KBM-7 (cell line): ENCODE measurements at places on chromosomes 2 and 18.

GRCh38 chr2:236749346-236749745 is 179.7 kb downstream of the ACKR3 start:
- DNase-seq = no peak

GRCh38 chr2:26974352-26974751 is 3.9 kb downstream of the MAPRE3 start:
- no peak for DNase-seq

DNA sequence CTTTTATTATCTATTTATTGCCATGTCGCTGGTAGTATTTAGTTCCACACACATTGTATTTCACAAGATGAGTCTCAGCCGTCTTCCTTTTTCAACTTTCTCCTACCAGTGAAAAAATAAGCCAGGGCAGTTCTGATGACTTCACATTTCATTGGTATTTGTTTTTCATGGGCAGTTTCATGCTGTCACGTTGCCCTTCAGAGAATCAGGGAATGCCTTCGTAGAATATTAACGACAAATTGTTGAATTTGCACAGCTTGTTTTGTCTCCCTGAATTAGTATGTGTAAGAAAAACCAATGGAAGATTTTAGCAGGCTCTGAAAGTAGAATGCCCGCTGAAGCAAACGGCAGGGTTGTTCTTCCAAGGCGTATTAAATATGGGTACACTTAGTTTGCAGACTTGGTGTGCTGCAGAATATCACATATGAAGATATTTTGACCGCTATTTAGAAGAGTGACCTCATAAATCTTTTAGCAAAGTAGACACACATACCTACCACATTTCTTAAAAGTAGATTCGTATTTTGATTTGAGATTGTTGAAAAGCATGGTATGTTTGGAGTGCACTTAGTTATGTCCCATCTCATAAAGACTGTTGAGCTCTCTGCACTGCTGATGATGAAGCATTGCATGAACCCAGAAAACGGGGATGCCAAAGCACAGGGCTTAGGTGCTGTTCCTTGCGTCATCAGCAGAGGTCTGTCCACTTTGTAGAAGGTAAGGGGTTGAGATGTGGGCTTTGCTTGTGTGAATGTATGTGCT is 2.9 kb downstream of the NEDD4L start:
- DNase-seq = no peak

GRCh38 chr2:20675701-20676352 is 8.9 kb downstream of the GDF7 start:
- DNase-seq = peak; percentile 39

GRCh38 chr18:57561261-57561660 is 25.2 kb downstream of the FECH start:
- no peak for DNase-seq

DNA sequence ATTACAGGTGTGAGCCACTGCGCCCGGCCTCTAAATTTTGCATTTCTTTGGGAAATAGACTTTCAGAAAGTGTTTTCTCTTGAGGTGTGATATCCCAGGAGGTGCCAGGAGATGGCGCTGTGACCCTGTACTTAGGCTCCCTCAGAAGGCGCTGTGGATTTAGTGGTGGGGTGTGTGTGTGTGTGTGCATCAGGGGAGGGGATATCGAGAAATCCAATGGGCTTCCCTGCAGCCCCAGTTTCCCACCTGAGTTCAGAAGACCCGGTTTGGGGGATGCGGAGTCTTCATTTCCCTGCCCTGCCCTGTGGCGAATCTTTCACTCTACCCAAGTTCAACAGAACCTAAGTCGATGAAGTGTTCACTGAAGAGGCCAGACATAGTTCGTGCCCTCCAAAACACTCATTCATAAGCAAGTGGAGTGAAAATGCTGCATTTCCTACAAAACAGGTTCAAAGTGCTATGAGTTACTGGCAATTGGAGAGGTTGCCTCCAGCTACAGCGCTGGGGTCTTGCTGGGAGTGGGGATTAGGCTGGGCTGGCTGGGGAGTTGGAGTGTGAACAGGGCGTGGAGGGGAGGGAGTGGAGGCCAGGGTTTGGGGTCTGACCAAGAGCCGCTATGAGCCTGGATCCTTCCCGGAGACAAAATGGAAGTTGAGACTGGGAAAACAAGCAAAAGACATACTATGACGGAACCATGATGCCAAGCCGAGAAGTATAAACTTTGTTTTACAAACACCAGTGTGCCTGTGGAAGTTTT is 6.5 kb upstream of the WNT6 start:
- peak; percentile 72 for DNase-seq

DNA sequence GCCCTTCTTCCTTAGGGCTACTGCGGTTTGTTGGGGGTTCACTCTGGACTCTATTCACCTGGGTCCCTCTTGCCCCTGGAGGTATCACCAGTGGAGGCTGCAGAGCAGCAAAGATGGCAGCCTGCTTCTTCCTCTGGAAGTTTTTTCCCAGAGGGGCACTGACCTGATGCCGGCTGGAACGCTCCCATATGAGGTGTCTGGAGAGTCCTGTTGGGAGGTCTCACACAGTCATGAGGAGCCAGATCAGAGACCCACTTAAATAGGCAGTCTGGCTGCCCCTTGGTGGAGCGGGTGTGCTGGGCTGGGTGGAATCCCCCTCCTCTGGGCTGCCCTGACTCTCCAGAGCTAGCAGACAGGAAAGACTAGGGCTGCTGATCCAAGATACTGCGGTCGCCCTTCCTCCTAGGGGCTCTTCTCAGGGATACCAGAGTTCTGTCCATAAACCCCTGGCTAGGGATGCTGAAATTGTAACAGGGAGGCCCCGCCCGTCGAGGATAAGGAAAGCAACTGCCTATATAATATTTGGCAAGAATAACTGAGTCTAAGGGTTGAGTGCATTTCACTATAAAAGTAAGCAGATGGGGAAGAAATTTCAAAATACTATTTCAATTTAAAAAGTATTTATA is 140.7 kb downstream of the NOL4 start:
- DNase-seq = no peak

- DNase-seq = no peak
Observed at GRCh38 chr2:109304242-109304641, 175.2 kb downstream of the SH3RF3 start.

DNA sequence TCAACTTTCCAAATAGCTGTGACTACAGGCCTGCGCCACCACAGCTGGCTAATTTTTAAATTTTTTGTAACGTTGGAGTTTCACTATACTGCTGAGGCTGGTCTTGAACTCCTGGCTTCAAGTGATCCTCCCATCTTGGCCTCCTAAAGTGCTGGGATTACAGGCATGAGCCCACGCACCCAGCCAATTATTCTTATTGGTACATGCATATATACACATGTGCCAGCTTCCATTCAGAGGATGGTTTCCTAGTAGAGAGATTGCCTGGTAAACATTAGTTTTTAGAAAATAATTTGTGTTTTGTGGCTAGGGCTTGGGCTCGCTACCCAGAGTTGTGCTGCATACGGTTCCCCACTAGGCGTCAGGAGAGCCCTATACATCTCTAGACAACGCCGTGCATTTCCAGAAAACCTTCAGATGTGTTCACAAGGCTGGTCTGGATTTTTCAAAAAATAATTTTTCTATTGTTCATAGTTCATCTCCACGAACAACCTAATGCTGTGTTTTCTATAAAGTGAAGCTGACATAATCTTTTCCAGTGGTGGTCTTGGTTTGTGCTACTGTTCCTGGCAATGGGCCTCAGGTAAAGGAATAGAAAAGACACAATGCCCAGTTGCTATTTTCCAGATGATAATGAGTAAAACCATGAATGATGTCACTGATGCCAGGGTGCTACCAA is 14.6 kb upstream of the AFG3L2 start:
- peak; percentile 71 for DNase-seq

- DNase-seq = peak; percentile 35
Observed at GRCh38 chr2:46645681-46646162, 166.4 kb downstream of the TMEM247 start.

DNA sequence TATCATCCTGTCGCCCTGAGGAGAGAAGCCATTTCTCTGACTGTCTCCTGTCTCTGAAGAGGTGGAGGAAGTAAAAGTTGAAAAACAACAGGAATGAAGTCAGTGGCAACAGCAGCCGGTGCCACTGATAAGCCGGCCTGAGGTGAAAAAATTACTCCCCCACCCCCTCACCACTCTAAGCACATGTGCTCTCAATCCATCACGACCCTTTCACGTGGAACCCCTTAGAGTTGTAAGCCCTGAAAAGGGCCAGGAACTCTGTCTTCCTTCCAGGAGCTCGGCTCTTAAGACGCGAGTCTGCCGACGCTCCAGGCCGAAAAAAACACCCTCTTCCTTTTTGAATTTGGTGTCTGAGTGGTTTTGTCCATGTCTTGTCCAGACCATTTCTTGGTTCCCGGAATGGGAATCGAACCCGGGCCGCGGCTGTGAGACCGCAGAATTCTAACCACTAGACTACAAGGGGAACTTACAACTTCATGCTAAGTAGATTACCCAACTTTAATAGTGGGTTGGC is 40.7 kb upstream of the TRIM43 start:
- DNase-seq = no peak

- DNase-seq = no peak
Observed at GRCh38 chr18:77014538-77014937, 118.0 kb downstream of the MBP start.

DNA sequence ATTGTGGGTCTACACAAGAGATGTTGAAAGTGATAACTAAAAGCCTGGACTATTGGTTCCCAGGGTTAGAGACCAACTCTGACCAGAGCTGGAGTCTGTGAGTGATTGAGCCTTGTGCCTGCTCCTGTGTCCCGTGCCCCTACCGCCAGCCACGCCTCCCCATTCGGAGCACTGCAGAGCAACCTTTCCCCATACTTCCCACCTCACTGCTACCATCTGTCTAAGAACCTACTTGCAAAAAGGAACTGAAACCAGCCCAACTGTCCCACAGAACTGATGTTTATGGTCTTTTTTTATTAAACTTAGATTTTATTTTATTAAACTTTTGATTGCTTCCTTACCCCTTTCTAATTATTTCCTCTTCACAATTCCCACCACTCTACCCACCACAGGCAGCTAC is 300.3 kb upstream of the MGAT5 start:
- no peak for DNase-seq
